AG09319 (cell line): ENCODE measurements at places on chromosomes 4 and X.
A peak's percentile ranks its signal among the peaks of the same experiment; 100 is the strongest.

GRCh38 chrX:154505734-154506133 lies 10.3 kb downstream of the FAM3A start:
- DNase-seq = no peak

- no peak for DNase-seq
Observed at GRCh38 chrX:155577682-155578081, 35.1 kb downstream of the TMLHE start.

GRCh38 chr4:16779028-16779675 lies 119.3 kb downstream of the LDB2 start:
- DNase-seq = no peak

GRCh38 chr4:180542445-180543100 lies 1700.6 kb upstream of the TENM3 start:
- DNase-seq = peak; percentile 10

DNA sequence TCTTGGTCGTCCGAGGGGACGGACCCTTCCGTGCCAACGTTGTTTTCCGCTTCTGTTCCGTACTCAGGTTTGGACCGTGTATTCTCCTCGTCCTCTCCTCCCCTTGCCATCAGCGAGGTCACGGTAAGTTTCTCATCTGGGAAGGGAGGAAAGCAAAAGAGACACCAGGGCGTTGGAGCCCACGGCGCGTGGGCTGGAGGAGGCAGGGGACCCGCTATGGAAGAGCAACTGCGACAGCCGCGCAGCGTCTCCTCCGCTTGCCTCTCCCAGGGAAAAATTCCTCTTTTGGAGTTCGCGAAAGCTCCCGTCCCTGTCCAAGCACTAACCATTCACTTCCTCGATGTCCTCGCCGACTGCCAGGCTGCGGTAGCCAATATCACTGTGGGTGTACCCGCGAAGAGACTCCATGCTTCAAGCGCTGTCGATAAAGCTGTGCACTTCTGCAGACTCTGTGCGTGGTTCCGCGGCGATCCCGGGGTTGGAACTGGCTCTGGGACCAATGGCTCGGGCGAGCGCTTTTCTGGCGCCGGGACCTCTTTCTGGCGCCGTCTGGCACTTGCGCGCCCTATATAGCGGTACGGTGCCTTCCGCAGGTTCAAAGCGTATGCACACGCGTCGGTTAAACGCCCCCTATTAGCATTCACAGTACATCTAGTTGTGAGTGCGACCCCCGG lies at the start of gene ESX1:
Gene ESX1 (minus strand): TSS at position 492 of the 674 bp plus-strand sequence. CDS start 84 bp downstream, at position 408.
- no peak for DNase-seq

GRCh38 chr4:145176641-145177432 lies 3.6 kb downstream of the OTUD4 start:
- DNase-seq = no peak

DNA sequence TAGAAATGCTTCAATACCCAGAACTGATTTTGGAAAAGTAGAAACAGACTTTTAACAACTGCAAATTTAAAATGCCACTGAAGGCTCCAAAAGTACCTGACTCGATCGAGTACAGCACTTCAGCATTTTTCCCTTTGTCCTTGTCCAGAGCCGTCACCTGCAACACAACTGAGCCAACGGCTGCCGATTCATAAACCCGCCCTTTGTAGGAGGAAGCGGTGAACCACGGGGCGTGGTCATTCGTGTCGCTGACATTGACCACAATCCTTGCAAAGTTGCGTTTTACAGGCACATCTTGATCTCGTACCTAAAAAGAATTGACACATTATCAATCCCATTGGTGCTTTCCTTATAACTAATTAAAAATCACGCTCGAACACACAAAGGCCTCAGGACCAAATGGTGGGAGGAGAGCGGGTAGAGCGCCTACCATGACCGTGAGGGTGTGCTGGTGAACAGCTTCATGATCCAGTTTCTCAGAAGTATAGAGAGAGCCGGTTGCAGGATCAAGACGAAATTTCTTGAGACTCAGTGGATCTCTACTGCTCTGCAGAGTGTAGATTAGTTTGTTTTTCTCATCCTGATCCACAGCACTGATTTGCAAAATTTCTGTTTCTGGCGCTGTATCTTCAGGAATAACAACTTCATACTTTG lies 72.8 kb upstream of the MTNR1A start:
- no peak for DNase-seq
